ENCODE measurements at places on chromosomes 1 and 21.
A peak's percentile ranks its signal among the peaks of the same experiment; 100 is the strongest.

DNA sequence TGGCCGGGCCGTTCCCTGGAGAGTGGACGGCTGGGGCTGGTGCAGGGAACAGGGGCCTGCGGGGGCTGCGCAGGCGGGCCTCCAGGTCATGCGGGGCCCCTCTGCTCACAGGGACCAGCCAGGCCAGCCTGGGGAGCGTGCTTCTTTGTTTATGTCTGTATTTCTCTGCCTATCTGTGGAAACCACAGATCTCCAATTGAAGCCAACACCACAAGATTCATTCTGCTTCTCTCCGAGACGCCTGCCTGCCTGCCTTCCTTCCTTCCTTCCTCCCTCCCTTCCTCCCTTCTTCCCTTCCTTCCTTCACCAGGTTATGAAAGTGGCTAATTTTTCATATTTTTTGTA is 39.9 kb upstream of the HMGN1 start:
- DNase-seq = no peak

DNA sequence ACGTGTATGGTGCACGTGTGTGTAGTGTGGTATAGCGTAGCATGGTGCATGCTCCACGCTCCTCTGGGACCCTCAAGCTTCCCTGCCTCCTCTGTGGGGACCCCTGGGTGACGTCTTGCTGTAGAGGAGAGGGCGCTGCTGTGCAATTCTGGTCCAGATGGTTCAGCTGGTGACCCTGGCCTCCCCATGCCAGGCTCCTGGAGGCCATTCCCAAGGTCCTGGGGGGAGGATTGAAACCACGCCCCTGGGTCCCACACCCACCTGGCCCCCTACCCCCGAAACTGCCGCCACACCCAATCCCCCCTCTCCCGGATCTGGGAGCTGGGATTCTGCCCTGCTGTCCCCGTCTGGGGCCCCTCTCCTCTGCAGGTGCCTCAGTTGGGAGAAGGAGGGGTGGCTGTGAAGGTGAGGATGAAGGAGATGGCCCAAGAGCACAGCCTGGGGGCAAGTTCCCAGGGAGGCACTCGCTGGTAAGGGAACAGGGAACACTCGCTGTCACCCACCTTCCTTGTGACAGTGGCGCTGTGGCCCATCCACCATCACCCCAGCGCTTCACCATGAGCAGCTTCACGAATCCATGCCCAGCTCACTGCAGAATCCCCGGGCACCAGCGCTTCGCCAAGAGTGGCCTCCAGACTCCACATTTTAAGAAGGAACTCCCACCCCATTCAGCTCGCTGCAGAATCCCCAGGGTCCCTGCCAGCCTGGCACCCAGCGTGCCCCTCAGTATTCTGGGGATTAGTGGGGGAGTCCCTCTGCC is 38.0 kb downstream of the WDR4 start:
- DNase-seq = no peak

DNA sequence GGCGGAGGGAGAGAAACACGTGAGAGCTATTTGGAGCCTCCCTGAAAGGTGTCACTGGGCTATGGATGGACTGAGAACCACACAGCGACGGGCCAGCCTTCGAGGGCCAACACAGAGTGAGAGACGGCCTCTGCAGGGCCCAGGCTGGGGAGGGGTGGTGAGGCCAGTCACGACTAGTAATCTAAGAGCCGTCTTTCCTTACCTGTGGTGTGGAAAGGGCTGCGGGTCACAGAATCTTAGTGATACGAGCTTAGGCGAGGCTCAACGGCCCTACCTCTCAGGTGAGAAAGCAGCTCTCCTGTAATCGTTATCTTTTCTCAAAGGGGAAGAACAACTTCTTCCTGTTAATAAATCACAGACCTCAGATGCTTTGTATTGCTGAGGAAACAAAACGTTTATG is 33.4 kb upstream of the COX20 start:
- no peak for DNase-seq

GRCh38 chr1:151972542-151973248 is 21.0 kb downstream of the S100A10 start:
- peak; percentile 89 for DNase-seq

GRCh38 chr1:39497585-39497984 is 6.1 kb downstream of the BMP8A start:
- DNase-seq = no peak

- peak; percentile 11 for DNase-seq
These were observed 203.2 kb downstream of the APP start for GRCh38 chr21:25967181-25967900.

- no peak for DNase-seq
These were observed 8.1 kb upstream of the SSU72 start for GRCh38 chr1:1582585-1583346.

All from EL (cell line).